ENCODE measurements at places on chromosomes 11 and 22.

GRCh38 chr11:27995083-27995482 lies 112.9 kb downstream of the KIF18A start:
- DNase-seq: no peak

GRCh38 chr22:47564651-47565434 lies 802.4 kb downstream of the TBC1D22A start:
- DNase-seq: no peak

DNA sequence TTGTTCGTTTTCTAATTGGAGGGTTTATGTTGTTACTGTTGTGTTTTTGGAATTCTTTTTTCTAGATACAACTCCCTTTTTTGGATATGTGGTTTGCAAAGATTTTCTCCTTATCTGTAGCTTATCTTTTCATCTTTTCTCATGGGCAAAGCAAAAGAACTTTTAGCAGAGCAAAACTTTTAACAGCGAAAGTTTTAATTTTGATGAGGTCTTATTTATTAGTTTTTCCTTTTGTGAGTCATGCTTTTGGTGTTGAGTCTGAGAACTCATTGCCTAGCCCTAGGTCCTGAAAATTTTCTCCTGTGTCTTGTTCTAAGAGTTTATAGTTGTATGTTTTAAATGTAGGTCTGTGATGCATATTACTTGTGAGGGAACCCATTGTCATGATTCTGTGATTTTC lies 99.4 kb downstream of the TEAD1 start:
- no peak for DNase-seq

DNA sequence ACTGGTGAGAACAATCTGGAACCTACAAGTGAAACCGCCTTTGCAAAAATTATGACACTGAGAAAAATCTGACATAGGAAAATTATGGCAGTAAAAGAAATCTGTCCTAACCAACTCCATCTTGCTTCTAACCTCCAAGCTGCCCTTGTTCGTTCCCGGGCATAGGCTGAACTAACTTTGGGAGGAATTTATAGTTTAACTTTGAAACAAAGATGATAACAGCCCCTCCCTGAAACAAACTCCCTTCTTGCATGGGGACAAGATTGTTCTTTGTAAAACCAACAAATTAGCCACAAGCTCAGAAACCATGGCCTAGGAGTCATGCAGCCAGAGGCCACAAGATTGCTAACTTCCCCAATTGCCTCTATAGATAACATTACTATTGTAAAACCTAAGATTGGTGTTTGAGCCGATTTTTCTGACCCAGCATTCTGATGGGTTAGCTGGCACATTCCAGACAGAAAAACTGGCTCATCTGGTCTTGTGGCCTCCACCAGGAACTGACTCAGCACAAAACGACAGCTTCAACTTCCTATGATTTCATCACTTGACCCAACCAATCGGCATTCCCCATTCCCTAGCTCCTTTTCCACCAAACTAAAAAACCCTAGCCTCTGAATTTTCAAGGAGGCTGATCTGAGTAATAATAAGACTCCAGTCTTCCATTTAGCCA lies 3.6 kb upstream of the CCDC81 start:
- no peak for DNase-seq

DNA sequence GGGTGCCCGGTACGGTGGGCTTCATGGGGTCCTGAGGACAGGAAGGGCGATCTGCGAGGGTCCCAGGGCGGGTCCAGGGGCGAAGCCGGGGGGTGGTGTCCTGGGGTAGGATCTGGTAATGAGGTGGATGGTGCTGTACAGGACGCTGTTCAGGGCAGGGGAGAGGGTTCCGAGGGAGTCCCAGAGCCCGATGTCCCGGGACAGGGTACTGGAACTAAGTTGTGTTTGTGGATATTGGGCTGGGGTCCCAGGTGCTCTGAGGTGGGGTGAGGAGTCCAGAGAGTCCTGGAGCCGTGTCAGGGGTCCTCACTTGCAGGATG lies 426 bp downstream of the LZTR1 start:
- no peak for DNase-seq

GRCh38 chr22:44573451-44573850 lies 75.4 kb upstream of the RTL6 start:
- no peak for DNase-seq

DNA sequence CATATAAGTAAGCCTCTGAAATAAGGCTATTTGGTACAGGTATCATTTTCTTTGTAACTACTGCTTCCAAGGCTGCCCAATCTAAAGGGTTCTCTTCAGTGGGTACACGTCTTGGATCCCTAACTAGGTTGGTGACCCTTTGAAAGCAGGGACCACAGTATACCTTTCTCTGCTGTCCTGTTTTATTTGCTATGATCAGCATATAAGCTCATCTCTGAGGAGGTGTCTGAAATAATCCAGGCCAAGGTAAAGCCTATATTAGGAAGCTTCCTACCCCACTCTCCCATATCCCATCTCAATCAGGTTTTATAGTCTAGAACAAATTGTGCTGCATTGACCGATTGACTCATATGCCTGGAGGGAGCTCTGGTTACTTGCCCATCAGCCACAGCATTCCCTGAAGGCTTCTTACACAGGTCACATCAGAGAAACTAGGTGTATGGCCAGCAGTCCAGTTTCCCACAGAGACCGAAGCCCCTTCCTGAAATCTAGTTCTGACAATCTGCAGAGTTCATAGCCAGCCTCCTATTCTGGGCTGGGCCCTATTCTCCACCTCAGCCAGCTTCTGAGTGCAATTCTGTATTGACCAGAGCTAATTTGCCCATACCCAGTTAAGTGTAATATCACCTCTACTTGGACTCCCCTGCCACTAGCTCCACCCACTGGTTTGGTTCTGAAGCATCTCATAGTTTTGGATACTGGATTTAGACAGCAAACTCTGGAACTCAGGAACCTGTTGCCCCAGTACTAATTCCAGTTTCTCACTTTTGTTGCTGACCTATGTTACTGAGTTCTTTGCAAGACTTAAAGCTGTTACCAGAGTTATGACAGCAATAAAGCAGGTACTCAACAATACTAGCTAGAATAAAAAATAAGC lies 62.1 kb upstream of the ARHGAP20 start:
- no peak for DNase-seq

DNA sequence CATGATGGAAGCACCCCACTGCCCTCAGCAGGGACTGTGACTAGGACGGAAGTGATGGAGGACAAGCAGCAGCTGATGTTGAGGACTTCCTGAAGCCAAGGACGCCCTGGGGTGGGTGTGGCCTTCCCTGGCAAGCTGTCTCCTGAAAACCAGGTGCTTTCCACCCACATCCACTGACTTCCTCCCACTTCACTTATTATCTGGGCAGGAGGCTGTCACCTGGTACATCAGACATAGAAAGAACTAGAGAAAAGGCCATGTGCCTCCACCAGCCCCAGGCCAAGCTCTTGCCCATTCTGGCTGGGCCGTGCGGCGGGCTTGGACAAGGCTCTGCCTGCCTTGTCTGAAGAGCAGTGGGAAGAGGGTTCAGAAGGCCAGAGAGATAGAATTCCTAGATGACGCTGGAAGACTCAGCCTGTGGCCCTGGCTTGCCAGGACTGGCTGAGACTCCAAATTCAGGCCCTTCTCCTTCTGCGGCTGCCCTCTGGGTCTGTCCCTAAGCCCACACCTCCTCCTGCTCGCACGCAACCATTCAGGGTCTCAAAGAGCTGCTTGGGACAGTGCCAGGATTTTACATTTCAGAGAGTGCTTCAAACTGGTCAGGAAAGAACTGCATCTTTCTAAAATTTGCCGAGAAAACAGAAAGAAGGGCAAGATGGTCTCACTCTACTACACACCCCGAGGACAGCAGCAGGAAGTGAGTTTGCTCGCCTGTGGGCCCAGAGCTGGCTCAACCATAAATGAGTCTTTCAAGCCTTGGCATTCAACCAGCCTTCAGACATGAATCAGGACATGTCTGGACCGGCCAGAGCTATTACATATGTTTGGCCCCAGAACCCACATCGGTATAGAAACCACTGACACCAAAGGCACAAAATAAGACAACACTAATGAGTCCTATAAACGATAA lies 13.3 kb downstream of the ARHGAP1 start:
- DNase-seq: no peak

GRCh38 chr11:87374038-87374807 lies 336.5 kb downstream of the TMEM135 start:
- DNase-seq: no peak
